ENCODE measurements at places on chromosomes 12 and 14.

GRCh38 chr12:50926415-50926814 is 25.9 kb upstream of the HIGD1C start:
- DNase-seq: no peak

DNA sequence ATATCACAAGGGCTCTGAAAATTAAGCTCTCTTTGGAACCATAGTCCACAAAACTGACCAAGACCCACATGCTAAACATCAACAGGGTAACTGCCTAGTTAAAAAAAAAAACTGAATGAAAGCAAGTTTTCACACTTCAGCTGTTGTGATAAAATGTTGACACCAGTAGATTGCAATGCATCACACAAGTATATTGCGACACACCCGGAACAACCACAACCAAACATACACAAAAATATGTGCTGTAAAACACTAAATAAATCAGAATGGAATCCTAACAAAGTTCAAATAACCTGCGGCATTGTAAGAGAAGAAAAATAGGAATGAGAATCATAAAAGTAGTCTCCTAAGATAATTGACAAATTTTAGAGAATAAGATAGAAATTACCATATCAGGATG is 710.3 kb downstream of the AACS start:
- DNase-seq: no peak

DNA sequence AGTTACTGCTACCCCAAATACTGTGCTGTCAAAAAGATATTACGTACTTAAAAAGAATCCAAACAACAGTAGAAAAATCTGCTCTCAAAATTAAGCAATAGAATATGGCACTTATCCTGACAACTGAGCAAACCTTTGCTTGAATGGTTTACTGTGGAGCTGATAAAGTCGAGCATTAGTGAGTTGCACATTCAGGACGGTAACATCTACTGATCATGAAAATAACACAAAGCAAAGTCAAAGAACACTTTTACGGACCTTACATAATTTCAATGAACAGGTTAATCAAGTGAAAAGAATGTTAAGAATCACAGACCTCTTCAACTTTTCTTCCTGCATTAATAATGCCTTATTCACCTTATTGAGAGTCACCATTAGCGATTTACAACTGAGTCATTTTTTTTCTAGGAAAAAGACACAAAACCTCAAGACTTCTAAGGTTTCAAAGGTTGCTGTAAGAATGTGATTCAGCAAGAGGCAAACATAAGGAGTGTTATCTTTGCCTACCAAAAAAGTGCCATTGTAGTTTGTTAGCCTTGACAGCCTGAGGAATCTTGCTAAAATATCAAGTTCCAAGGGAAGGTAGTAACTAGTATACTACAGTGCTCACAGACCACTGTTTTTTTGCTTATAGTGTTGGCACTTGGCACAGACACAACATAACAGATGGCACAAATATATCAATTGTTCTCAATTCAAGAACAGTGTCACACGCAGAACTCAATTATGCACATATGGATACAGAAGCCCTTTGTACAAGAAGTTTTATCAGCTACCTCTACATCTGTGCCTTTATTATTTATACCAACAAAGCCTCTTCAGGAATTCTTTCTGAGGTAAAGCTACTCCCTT is 334.2 kb upstream of the RPL10L start:
- no peak for DNase-seq

- DNase-seq: no peak
Observed at GRCh38 chr12:124758266-124759220, 105.1 kb downstream of the SCARB1 start.

GRCh38 chr14:65356327-65356836 is 56.1 kb upstream of the FUT8 start:
- peak; percentile 46 for DNase-seq

- DNase-seq: no peak
Observed at GRCh38 chr14:100844421-100844820, 18.5 kb downstream of the MEG3 start.

GRCh38 chr12:11819643-11820042 is 170.2 kb downstream of the ETV6 start:
- no peak for DNase-seq

DNA sequence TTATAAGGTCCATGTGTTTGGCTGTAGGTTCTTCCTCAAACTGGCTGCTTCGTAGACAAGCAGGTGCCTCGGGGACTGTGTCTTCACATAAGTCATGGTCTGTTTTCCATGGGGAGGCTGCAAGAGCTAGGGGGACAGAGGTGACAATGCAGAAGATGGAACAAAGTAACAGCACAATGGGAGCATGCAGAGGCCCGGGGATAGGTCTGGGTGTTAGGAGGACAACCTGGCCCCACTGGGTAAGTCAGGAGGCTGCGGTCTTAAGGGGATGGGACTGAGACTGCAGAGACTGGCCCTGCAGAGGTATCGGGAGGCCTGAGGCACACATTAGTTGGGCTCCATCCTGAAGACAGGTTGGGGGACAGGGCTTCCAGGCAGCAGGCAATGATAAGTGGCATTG is 88.9 kb downstream of the NTF3 start:
- no peak for DNase-seq

DNA sequence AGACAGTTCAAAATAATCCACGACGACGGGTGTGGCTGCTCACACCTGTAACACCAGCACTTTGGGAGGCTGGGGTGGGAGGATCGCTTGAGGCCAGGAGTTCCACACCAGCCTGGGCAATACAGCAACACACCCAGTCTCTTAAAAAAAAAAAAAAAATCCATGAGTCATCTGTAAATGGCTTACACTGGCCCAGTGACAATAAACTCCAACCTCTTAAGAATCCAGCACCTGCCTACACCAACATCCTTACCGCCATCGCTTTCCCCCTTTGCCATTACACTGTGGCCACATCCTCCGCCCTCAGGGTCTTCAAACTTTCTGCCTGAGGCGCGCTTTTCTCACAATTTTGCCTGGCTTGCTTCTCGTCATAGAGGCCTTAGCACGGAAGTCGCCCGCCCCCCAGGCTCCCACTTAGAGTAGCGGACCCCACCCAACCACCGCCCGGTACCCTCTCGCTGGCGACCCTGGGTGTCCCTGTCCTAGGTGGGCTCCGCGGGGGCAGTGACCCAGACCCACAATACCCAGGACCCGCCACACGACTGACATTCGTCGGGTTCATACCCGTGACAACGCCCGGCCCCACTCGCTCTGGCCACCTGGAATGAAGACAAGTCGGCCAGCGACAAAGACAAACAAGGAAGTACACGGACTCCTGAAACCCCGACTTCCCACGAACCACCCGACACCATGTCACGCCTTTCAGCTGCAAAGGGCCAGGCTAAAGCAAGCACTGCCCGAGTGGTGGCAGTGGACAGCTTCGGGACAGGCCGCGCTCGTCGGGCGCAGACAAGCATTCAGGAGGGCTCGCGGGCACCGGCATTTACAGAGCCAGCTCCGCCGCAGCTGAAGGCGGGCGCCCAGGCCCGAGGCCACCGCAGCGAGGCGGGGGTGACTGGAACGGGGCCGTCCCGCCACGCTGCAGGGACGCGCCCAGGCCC is 636 bp downstream of the GOLGA3 start:
- peak; percentile 38 for DNase-seq

GRCh38 chr12:70627677-70628076 is 9.6 kb downstream of the PTPRB start:
- DNase-seq: no peak

DNA sequence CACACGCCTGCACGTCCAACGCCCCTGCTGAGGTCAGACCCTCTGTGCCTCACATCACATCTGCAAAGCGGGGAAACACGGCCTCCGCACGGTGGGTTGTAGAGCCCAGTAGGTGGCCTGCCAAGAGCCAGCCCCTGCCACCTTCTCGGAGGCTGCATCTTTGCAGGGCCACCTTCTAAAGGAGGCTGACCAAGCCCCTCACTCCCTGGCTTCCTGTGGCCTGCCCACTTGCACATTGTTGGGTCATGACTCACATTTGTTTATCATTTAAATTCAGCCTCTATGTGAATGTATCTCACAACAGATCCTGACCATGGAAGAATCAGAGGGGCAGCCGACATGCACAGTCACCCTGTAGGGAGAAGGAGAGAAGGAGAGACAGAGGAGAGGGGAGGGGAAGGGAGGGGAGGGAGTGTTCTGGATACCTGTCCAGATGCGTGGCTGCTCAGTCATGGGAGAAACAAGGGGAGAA is 319.5 kb upstream of the DIO3 start:
- DNase-seq: no peak

DNA sequence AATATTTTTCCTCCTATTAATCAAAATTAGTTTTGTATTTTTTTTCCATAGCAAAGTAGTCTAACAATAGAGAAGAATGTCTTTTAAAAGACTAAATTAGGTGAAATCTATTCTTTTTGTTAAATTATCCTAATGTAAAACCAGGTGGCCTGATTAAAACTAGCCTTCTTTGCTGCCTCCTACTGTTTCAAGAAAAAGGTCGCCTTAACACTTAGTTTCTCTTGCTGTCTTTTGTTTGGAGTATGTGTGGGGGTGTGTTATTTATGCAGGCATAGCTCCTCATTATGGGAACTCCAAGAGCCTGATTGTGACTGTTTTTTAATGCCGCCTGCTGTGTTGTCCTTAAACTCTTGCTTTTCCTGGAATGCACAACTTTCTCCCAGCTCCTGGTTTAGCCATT is 855.3 kb downstream of the DIO2 start:
- no peak for DNase-seq

DNA sequence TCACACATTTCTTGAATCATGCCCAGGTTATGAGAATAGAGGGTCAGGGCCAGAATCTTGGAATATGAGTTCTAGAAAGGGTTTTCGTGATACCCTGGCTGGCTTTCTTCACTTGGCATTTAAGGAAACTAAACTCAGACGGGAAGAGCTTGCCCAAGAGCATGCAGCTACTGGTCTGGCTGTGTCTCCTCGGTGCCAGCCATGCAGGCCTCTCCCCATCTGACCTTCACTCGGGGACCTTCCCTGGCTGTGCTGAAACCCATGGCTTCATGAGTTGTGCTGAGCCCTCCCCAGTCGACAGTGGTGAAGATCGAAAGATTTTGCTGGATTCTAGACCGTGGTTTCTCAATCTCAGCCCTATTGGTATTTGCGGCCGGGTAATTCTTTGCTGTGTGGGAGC is 38.0 kb downstream of the FOXN3 start:
- no peak for DNase-seq

DNA sequence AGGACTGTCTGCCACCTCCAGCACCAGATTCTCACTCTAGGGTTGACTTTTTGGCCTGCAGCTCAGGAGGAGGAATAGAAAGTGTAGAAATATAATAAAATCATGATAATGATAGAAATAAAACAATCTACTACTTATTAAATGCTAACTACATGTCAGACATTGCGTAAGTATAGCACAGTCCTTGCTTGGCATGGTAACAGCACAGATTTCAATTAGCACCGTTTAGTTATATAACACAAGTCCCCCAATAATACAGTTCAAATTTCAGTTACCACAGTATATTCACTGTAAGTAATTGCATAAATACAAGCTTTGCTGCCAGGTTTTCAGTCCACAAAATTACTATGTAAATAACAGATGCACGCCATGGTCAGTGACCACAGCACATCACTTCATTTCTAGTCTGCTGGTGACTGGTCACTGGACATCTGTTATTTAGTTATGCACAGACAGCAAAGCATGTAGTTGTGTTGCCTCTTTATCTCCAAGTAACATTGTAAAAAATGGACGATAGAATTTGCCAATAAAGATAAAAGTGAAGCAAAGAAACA is 6.5 kb upstream of the GLT8D2 start:
- no peak for DNase-seq

DNA sequence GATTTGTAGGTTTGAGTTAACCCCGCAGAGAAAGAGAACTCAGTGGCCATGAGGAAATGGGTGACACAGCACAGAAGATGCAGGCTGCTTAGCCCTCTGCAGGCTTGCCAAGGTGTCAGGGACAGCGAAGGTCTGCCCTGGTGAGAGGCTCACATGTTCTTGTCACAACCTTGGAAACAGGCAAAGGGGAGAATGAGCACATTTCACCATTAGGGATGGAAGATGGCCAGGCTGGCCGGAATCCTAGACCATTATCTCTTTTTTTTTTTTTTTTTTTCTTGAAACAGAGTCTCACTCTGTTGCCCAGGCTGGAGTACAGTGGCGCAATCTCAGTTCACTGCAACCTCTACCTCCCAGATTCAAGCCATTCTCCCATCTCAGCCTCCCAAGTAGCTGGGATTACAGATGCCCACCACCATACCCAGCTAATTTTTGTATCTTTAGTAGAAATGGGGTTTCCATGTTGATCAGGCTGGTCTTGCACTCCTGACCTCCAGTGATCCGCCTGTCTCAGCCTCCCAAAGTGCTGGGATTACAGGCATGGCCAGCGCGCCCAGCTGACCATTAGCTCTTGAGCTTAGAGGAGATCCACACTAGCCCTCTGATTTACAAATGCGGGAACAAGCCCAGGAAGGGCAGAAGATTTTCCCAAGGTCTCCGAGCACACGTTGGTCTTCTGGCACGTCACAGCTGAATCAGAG is 34.6 kb downstream of the LTBP2 start:
- no peak for DNase-seq

DNA sequence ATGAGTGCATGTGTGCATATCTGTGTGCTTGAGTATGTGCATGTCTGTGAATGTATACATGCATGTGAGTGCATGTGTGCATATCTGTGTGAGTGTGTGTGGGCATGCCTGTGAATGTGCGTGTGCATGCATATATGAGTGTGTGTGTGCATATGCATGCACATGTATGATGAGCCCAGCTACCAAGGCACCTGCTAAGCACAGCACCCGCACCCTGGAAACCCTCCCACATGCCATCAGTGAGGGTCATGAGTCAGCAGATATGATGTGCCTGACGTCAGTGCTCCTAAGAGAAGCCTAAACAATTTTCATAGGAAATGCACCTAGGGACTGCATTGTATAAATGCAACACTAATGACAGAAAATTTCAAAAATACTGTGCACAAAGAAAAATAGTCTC is 151.1 kb downstream of the KIF26A start:
- DNase-seq: no peak

GRCh38 chr12:109432431-109432830 is 44.7 kb downstream of the KCTD10 start:
- DNase-seq: no peak

- DNase-seq: no peak
Observed at GRCh38 chr12:18146363-18146762, 56.4 kb upstream of the RERGL start.

DNA sequence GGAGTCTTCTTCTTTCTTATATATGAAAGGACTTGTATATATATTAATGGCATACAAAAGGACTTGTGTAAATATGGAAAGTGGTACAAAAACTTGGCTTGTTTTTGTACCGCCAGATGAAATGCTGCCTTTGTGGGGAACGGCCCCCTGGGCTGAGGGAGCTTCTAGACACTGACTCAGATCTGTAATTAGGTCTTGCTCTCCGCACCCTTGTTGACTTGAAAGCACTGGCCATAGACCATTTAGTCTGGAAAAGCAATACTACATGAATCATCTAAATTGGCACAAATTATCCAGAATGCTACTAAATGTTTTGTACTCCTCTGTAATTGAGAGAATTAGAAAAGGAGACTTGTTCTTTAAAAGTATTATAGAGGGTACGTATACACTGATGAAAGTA is 399.9 kb upstream of the RGS6 start:
- peak; percentile 46 for DNase-seq

GRCh38 chr12:115194857-115195256 is 510.9 kb upstream of the TBX3 start:
- no peak for DNase-seq

- DNase-seq: no peak
Observed at GRCh38 chr12:20601668-20602280, 93.4 kb upstream of the SLCO1C1 start.

- DNase-seq: no peak
Observed at GRCh38 chr14:93674343-93674742, 113.9 kb downstream of the PRIMA1 start.

- no peak for DNase-seq
Observed at GRCh38 chr14:73741386-73741875, 27.2 kb upstream of the PNMA1 start.

GRCh38 chr14:85418721-85419120 is 111.2 kb upstream of the FLRT2 start:
- no peak for DNase-seq

All from AG09309 (cell line).